ENCODE measurements at places on chromosomes 5 and 9. TPM values are rescaled to one million over a fixed set of nuclear protein-coding genes. Genes with fewer than 3 reads are reported as not detected.

DNA sequence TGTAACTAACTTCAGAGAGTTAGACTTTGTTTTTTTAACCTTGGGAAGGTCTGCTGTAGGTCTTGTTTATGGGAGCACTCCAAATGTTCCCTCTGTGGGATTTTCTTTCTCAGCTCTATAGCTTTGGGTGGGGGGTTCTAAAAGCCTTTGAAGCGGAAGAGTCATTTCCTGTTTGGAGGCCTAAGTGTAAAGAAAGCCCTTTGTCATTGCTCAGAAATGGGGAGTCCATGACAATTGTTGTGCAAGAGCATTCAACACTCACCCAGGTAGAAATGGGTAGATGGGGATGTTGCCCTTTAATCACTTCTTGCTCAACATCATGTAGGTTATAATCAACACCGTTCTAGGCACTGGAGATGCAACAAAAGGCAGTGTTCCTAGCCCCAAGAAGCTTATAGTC lies 30.3 kb upstream of the MAST4 start:
- no peak for DNase-seq

- DNase-seq = no peak
These were observed 71.1 kb downstream of the MLLT3 start for GRCh38 chr9:20551236-20551635.

DNA sequence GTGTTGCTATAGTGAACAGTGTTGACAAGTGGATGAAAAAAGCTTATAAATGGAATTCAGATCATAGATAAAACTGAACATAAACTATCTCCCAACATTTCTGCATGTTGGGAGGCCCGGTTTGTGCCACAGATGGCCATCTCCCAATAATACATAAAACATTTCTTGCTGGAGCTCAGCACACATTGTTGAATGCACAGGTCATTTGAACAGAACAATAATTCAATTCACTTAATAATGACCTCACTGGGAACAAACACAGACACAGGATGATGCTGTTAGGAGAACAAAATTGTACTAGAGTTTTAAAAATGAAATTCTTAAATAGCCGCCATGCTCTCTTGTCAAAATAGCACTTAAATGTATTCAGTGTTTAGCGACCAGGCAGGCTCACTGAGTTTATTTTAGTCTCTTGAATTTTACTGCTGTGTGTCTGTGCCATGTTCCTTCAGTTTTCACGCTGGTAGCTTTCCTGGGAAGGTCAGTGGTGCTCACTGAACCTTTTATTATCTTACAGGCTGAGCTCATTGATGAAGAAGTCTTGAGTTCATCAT lies 85.0 kb upstream of the SSBP2 start:
- DNase-seq = no peak

Gene PIP5KL1
- 1.7 TPM for polyA plus RNA-seq

GRCh38 chr5:93715761-93716160 lies 25.6 kb downstream of the POU5F2 start:
- DNase-seq = no peak

DNA sequence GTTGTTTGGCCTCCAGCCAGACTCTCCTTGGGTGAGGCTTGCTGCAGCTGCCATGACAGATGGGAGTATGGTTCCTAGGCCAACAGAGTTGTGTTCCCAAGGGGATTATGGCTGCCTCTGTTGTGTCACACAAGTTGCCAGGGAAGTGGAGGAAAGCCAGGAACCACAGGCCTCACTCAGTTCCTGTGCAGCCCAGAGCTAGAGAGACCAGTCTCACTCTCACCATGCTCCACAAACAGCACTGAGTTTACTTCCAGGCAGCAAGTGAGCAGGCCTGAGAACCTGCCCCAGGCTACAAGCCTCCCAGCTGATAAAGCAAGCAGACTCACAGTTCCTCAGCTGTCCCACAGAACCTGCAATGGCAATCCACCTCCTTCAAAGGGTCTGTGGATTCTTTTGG lies 273.6 kb upstream of the TAS2R1 start:
- no peak for DNase-seq

GRCh38 chr9:68711281-68711680 lies 6.2 kb downstream of the PIP5K1B start:
- no peak for DNase-seq

DNA sequence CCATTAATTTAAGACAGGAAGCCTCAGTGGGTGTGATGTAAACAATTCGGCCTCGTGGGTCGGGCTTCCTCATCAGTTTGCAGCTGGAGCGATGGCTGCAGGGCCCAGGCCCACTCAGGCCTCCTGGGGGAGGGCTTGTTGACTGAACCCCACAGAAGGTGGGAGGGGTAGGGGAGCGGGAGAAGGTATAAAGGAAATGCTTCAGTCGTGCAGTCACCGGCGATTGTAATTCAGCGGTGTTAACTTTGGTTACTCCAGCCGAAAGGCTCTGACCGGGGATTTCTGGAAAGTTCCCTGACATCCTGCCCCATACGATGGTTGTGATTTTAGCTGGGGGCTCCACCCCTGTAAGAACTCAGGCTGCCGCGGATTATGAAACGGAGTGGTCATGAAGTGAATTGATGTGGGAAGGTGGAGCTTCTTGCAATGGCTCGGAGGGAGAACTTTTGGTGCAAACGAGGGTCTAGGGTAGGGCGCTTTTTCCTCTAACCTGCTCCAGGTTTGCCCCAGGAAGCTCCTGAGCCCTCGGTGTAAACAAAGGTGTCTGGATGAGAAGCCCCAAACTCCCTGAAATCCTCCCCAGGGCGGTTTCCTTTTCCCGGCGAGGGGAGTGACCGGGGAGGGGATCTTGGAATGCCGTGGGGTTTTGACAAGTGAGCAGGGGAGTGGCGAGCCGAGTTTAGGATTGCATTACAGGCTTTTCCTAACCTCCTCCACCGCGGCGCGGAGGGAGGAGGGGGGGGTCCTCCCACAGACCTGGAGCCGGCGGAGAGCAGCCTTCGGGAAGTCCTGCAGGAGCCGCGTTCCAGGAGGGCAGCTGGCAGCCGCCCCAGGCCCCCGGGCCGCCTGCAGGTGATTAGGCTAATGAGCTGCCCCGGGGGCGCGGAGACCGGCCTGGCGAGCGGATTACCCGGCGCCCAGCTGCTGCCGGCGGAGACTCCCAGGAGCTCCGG lies 215.5 kb downstream of the PDZD2 start:
- peak; percentile 66 for DNase-seq

DNA sequence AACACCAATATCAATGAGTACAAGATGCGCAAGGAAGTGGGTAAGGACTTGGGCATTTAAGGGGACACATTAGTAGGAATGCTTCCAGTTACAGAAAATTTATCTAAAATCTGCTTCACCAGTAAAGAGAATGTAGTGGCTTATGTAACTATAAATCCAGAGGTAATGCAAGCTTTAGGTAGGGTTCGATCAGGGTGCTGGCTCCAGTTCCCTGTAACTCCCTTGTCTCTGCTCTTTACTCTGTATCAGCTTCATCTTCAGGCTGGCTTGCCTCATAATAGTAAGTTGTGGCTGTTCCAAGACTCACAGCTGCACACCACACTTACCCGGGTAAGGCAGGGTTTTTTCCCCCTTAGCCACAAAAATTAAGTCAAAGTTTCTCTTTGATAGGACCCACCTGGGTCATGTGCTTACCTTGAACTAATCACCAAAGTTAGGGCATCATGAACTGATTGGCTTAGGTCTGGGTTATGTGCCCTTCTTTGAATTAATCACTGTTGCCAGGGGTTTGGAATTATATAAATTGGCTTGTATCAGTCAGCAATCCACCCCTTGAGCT lies 35.5 kb downstream of the ARHGEF37 start:
- DNase-seq = no peak

DNA sequence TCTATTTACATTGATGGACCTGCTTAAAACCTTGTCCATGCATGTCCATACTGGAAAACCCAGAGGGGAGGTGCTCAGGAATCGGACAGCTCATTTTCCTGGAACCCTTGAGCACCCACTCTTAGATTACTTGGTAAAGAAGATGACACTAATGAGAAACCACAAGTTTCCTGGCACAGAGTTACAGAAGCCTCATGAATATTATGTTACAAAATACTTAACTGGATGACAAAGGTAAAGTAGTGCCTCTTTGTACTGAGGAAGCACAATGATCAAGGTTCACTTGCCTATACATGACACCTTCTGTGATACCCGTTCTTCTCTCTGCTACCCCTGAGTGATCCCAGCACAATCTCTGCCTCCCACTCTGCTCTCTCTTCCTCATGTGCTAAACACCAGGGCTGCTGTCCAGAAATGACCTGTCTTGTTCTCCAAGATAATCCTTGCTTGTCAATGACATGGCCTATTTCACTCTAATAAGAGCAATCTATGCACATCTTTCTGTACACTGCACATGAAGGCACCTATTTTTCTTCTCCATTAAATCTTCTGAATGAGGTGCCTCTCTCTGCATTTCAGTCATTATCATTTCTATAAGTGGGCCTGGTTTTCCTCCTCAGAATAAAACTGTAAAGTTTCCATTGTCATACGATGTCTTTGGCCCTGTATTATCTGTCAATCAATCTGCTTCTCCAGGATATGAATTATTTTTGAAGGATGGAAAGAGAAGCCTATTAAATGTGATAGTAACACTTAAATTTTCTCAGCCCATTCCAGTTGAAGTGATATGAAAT lies 684.0 kb upstream of the ACO1 start:
- no peak for DNase-seq
